ENCODE measurements at places on chromosomes 12 and 14.

- DNase-seq: no peak
Measured at GRCh38 chr12:132423251-132423819, 66.6 kb upstream of the FBRSL1 start.

DNA sequence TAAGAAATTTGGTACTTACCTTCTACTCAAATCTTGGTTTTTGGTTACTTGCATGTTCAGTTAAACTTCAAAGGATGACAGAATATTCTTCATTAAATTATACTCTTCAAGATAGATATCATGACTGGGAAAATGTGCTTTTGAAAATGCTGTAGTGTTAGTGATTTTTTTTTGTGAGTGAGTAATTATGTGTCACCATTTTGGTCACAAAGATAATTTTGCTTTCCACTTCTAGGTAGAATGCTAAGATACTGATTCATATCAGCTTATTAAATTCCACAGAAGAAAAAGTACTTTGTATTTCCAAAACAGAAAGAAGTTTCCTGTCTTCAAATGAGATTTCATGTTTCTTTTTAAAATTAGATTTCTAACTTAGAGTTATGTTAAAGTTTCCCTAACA is 61.2 kb downstream of the ATXN7L3B start:
- DNase-seq: peak; percentile 0

DNA sequence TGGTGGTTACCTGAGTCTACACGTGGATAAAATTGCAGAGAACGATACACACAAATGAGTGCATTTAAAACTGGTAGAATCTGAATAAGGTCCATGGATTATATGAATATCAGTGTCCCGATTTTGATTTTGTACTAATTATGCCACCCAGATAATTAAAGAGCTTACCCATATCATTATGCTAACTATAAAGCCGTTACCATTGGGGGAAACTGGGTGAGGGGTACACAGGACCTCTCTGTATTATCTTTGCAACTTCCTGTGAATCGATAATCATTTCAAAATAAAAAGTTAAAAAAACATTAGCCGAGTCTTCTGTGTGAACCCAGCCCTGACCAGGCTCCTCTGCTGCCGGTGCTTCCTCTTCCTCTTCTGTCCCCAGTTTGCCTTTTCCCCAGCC is 107.1 kb downstream of the SMOC1 start:
- DNase-seq: no peak

DNA sequence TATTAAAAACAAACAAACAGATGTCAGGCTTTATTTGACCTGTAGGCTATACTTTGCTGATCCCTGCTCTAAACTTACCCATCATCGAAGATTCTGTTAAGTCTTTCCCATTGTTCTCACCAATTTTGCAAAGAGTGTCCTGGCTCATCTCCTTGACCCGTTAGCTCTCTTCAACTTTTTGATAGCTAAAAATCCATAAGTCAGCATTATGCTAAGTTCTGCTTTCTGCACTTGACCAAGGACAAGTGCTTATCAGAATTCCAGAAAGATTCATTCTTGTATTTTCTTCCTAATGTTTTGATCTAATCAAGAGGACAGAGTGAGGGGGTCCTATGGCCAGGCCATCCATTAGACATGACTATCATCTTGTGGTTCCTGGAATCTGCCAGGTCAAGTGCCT is 503.5 kb downstream of the FUT8 start:
- no peak for DNase-seq

DNA sequence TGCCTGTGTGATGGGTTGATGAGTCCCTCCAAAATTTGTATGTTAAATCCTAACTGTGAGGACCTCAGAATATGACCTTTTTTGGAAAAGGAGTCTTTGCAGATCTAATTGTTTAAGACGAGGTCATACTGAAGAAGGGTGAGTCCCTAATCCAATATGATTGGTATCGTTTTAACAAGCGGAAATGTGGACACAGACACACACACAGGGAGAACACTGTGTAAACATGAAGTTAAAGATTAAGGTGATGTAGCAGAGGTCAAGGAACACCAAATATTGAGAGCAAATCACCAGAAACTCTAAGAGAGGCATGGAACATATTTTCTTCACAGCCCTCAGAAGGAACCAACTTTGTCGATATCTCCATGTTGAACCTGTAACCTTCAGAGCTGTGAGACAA is 1106.7 kb downstream of the SLC6A15 start:
- no peak for DNase-seq

- DNase-seq: no peak
Measured at GRCh38 chr14:90556012-90556477, 159.2 kb downstream of the CALM1 start.

Data from RPMI7951 (cell line).